ENCODE measurements at places on chromosomes 2 and 18.

DNA sequence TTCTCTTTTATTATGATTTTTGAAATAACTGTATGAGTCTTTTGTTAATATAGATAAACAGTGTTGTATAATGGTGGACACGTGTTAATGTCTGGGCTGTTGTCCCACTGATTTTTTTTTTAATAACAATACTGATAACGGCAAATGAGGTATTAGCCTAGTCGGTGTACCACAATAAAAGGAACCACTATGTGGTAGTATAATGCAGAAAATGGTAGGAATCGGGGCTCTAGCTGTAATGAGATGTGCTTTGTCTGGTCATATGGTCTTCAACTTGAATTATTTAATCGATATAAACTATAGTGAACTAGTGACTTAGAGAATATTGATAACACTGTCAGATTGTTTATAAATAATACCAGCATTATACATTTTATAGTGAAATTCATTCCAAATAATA lies 517.9 kb upstream of the SPHKAP start:
- no peak for ATAC-seq

GRCh38 chr2:166376488-166376828 lies 714 bp upstream of the SCN9A start:
- no peak for ATAC-seq

DNA sequence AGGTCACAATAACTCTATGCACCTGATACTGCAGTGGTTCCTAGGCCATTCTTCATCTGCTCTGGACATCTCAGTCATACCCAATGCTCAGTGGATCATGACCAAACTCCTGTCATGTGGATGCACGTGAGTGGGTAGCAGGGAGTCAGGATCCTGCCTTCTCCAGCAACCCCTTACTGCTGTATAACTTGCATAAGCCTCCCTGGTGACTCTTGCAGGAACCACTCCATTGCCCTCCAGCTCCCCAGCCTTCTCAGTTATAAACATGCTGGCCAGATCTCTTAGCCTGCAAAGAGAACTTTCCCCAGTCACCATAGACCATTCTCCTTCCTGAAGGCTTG lies 98.6 kb upstream of the ZNF397 start:
- ATAC-seq = no peak

DNA sequence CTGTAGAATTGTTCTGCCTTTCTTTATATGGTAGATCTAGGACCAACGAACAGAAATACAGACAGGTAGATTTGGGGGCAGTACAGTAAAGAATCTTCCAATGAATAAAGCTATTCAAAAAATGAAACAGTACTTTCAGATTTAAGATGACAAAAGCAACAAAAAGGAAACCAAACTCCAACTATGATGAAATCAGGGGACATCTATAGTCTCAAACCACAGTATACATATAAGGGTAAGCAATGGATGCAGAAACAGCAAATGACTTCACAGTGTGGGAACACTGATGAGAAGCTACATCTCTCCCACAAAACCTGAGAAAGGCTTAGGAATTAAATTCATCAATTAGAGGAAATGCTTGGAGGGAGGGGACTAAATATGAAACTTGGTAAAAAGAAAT lies 202.5 kb downstream of the CTNNA2 start:
- no peak for ATAC-seq

- no peak for ATAC-seq
These were observed 96.9 kb upstream of the MGAT4A start for GRCh38 chr2:98827625-98828368.

DNA sequence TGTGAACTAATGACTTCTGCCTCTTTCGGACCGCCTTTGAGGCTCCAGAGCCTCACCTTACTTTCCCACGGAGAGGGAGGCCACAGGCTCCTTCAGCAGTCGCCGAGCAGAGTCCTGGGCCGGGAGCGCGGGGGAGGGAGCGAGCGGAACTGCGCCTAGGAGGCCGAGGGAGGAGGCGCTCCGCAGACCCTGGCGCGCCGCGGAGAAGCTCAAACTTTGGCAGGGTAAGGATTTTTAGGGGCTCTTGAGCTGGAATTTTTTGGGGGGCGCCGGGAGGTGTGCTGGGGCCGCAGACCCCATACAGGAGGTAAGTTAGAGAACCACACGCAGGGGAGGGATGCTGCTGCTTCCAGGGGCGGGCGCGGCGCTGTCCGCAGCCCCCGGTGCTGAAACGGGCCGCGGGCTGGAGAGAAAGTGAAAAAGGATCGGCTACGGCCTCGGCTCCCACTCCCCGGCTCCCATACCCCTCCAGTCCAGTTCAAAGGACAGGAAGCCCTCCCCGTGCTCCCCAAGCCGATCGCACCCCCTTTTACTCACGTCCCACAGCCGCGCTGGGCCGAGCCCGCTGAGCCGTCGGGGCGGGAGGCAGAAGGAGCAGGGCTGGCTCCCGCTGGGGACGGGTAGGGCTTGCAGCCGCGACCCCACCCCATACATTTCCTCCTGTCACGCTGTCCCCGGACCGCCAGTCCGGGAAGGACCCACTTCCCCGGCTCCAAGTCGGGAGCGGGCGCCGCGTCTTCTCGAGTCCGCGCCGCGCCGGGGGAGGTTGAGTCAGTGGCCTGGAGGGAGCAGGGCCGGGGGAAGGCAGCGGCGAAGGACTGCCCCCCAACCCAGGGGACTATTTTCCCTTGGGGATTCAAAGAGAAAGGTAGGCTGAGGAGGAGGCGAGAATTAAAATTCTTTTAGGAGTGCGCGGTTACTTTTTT lies at the start of gene CNGA3:
CNGA3 (plus strand) TSS at position 146 of the 926 bp plus-strand sequence. CDS start 23,520 bp downstream, outside the sequence.
- ATAC-seq = no peak

DNA sequence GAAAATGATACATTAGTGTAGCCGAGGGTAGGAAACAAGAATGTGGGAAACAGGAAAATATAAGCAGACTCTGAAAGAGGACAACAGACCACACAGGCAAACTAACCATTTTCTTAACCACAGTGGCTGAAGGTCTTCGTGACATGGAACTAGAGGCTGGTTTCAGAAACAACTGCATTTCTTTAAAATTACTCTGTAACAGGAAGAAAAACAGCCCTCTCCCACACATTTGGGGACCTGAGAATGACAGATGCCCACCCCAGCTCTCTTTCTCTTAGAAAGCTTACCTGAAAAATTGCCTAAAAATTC lies 13.8 kb upstream of the SLC25A52 start:
- no peak for ATAC-seq

GRCh38 chr2:8606226-8606625 lies 75.6 kb upstream of the ID2 start:
- ATAC-seq = peak; percentile 40

DNA sequence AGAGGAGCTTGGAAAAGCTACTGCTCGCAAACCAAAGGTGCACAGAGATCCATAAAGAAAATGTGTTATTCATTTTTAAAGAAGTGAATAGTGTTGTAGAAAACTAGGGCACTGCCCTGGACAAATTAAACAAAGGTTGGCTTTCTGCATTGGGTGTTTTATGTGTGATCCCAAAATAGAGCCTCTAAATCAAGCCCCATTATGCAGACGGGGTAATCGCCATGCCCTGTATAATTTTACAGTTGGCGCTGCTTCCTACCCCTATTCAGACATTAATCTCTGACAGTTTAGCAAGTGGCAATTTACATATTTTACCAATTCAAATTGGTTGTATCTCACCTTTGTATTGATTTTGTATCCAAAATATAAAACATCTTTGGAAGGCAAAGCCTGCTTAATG lies 109.1 kb downstream of the PID1 start:
- no peak for ATAC-seq

GRCh38 chr2:209946539-209946938 lies 55.9 kb upstream of the RPE start:
- ATAC-seq = no peak

- no peak for ATAC-seq
These were observed 474.2 kb downstream of the PIK3C3 start for GRCh38 chr18:42429196-42429595.

- no peak for ATAC-seq
These were observed 115.9 kb downstream of the HAUS1 start for GRCh38 chr18:46220116-46220515.

GRCh38 chr2:196487417-196487816 lies 152.1 kb upstream of the CCDC150 start:
- no peak for ATAC-seq

- ATAC-seq = no peak
These were observed 120.9 kb upstream of the CDC42EP3 start for GRCh38 chr2:37792366-37792765.

- no peak for ATAC-seq
These were observed 101.2 kb upstream of the ALK start for GRCh38 chr2:30022444-30023071.

DNA sequence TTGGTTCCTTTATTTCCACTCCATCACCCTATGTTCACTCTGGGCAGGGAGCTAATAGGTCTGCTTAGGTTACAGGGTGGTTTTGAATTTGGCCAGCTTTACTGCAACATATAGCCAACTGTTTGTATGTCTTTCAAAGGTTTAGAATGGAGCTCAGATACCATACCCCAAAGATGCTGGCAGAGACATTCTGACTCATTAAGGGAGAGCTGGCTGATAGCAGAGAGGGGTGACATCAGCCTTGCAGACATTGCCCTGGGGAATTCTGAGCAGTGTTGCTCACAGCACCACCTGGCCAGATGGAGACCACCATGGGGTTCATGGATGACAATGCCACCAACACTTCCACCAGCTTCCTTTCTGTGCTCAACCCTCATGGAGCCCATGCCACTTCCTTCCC lies 2.1 kb downstream of the PROKR1 start:
- peak; percentile 46 for ATAC-seq

GRCh38 chr2:68256093-68256450 lies 3.7 kb upstream of the PPP3R1 start:
- ATAC-seq = no peak

- no peak for ATAC-seq
These were observed 665.5 kb upstream of the SOX11 start for GRCh38 chr2:5026571-5027234.

- ATAC-seq = no peak
These were observed 11.4 kb upstream of the NEU4 start for GRCh38 chr2:241797441-241798080.

- ATAC-seq = no peak
These were observed 94.3 kb downstream of the ZFP36L2 start for GRCh38 chr2:43131890-43132682.

GRCh38 chr18:2180586-2180985 lies 390.7 kb downstream of the METTL4 start:
- ATAC-seq = no peak

DNA sequence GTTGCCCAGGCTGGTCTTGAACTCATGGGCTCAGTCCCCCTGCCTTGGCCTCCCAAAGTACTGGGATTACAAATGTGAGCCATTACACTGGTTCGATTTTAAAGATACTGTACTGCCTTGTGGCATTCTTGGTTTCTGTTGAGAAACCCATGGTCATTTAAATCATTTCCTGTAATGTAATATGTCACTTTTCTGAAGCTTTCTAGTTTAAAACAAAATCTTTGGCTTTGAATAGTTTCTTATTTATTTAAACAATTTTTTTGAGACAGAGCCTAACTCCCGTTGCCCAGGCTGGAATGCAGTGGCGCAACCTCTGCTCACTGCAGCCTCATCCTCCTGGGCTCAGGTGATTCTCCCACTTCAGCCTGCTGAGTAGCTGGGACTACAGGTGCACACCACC lies 8.9 kb downstream of the ZNF512 start:
- ATAC-seq = peak; percentile 44

DNA sequence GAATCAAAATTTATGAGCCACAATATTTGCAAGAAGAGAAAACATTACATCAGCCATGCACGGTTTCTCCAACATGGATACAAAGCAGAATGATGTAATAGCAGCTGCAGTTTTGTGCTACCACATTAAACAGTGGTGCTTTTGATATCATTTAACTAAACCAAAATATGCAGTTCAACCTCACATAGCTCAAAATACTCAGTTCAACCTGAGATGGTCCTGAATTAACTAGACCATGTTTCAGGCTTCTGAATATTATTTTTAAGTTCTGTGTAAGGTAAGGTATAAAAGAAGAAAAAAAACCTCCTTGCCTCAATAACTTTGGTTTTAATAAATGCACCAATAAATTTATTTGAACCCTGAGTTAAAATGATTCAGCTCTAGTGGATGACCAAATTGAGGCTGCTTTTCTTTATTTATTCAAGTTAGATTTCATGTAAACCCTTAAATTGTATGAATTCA lies 18.8 kb upstream of the TSPYL6 start:
- ATAC-seq = no peak

- ATAC-seq = no peak
These were observed 2.9 kb upstream of the WDR7 start for GRCh38 chr18:56647951-56648893.

- peak; percentile 96 for ATAC-seq
These were observed 193.6 kb upstream of the PKDCC start for GRCh38 chr2:41854227-41854626.

GRCh38 chr2:71839826-71840225 lies 307.8 kb downstream of the CYP26B1 start:
- no peak for ATAC-seq

GRCh38 chr2:112092286-112093041 lies 37.4 kb downstream of the TMEM87B start:
- peak; percentile 96 for ATAC-seq

GRCh38 chr2:99784946-99785345 lies 295.1 kb upstream of the REV1 start:
- no peak for ATAC-seq

GRCh38 chr2:169664978-169665930 lies 29.0 kb downstream of the CFAP210 start:
- no peak for ATAC-seq

DNA sequence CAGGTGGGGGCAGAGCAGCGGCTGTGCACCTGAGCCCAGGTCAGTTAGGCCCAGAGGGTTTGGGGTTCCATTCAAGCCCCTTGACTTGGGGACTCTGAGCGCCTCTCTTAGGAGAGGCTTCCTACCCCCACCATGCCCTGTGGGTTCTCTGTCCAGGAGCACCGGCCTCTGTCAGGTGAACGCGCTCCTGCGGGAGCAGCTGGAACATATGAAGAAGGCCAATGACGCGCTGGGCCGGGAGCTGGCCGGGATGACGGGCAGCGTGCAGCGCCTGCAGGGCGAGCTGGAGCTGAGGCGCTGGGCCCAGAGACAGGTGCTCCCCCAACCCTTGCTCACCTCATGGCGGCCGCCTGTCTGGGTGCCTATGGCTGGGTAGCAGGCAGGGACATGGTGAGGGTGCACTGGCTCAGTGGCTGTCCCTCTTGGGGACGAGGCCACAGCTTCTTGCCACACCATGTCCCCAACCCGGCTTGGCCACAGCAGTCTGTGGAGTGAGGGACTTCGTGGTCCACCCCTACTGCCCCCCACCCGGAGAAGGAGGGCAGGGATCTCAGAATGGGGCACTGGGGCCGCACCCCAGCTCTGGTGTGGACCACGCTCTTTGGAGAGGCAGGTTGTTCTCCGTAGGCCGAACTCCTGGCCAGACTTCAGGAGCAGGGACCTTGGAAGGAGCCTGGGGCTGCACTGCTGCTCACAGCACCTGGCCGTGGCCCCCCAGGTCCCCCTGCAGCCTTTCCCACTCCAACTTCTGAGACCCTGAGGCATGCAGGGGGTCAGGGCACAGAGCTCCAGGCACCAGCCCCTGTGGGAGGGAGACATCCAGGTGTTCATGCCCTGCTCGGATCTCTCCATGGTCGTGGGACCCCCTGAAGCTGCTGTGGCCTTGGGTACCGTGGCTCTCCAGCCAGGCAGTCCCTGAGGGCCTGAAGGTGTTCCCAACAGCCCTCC lies 19.7 kb downstream of the CROCC2 start:
- peak; percentile 21 for ATAC-seq

GRCh38 chr18:9704233-9705118 lies 3.6 kb upstream of the RAB31 start:
- ATAC-seq = peak; percentile 81

Measured in activated T-helper 17 cell treated with anti-CD3 and anti-CD28 coated beads, Interleukin-2, amount 50 U/mL, for 72 hours (primary cell).